NCI-H1092 (cell line): ENCODE measurements at places on chromosomes 4 and X.

DNA sequence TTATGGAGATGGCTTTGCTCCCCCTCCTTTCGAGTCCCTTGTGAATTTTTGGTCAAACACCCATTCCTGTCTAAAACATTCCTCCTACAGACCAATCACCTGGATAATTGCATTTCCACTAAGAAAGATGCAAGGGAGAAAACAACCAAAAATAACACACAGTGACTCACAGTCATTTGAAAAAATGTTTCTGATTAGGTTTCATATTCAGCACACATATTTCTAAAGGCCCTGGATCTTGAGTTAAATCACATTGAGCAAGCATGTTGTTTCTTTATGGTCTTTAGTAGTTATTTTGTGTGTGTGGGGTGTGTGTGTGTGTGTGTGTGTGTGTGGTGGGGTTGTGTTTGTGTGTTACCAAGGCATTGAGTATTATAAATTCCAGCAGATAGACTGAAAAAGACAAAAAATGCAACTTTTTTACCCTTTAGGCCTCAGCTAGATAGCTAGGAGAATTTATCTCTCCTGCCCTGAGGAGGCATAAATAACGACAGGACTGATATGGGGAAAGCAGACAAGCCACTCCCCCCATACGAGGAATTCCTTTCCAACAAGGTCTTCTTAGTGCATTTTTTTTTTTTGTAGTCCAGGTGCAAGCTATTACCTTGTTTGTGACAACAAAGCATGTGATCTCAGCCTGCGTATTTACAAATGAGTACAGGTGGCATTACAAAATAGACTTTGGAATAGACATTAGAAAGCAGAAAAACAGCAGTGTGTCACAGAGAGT, 265.4 kb upstream of the ADGRL3 start:
- DNase-seq = no peak

DNA sequence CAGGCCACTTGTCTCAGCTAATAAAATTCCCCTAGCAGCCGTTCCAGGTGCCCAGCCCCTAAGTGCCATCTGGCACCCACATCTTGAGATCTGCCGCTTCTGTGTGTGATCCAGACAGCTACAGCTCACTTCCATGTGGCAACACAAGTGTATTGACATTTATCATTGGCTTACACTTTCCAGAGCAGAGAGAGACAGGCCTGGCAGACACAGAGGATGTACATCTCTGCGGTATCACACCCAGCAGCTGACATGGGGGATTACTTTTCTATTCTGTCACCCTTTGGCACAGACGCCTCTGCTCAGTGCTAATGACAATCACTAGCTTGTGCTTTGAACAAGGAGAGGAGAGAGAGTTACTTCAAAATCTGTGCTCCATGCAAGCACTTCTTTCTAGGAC, 195.9 kb downstream of the KDR start:
- peak; percentile 70 for DNase-seq

- DNase-seq = no peak
Observed at GRCh38 chrX:18160369-18160768, 60.3 kb downstream of the BEND2 start.

DNA sequence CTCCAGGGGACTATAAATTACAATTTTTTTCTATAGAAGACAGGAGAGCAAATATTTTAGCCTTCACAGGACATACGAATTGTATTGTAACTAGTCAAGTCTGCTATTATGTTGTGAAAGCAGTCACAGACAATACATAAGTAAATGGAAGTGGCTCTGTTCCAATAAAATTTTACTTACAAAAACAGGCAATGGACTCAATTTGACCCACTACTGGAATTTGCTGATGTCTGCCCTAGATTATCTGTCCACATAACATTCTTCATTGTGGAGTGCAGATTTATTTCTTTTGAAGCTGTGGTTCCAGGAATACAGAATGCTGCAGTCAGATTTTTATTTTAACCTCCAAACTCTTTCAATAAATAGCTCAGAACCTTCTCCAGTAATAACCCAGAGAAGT, 330.3 kb downstream of the PPP4R3C start:
- DNase-seq = no peak

DNA sequence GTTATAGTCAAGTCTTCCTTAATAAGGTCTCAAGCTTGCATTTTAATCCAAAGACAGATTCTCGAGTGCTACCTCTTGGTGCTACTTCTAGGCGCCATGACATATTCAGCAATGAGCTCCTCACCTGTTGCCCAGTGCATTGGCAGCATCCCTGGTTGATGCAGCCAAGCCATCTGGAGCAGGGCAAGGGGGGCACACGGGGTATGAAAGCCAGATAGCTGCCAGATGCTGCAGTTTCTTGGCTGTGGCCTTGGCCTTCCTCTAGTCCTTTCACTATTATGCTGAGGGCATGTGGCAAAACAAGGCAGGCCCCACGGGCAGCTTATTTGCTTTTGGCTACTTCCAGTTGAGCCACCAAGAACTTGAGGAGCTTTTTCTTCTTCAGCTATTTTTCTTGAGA, 168.6 kb upstream of the PGRMC2 start:
- DNase-seq = no peak

DNA sequence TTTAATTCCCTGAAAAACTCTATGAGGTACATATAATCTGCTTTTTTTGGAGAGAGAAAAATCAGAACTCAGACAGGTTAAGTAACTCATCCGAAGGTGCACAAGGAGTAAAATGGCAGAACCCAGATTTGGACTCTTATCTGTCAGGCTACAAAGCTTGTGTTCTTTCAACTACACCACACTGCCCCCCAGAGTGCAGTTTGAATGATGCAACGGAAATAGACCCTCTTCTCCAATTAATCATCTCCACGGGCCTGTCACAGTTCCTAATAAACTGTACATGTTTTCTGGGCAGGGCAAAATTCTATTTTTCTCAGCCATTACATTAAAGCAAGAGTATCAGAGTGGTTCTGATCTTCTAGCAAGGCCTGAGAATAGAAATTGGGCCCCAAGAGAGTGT, 35.3 kb upstream of the DCX start:
- DNase-seq = peak; percentile 66

DNA sequence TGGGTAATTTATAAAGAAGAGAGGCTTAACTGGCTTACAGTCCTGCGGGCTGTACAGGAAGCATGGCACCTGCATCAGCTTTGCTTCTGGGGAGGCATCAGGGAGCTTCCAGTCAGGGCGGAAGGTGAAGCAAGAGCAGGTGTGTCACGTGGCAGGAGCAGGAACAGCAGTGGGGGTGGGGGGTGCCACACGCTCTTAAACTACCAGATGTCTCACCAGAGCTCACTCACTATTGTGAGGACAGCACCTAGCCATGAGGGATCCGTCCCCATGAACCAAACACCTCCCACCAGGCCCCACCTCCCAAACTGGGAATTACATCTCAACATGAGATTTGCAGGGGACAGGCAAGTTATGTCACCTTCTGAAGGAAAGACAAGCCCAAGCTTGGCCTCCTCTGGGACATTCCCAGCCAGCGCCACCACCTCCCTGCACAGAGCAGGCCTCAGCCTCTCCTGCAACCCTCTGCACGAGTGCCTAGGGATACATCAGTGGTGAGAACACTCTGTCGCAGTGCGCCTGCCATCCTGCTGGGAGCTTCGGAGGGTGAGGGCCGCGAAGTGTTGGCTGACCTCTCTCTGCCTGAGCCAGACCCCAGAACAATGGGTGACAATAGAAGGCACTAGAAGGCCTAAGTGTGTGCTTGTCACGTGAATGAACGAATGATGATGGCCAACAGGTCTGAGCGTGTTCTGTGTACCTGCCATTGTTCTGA, 244.3 kb downstream of the EVC2 start:
- no peak for DNase-seq

DNA sequence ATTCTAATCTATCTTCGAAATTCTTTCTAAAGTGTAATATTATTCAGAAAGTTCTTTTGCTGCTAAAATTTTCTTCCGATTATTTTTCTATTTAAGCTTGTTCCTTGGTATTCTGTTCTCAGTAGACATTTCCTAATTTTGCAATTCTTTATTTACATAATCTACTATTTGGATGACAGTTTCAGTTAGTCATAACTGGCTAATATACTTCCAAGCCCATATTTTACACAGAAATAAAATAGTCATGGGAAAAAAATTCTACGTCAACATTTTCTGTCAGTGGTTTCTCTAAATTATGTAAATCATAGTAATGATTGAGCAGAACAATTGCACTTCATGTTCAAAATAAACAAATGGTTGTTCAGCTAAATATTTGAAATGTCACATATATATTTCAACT, 178.0 kb upstream of the ANKRD50 start:
- no peak for DNase-seq

- DNase-seq = no peak
Observed at GRCh38 chr4:123921339-123921738, 524.7 kb downstream of the SPRY1 start.

DNA sequence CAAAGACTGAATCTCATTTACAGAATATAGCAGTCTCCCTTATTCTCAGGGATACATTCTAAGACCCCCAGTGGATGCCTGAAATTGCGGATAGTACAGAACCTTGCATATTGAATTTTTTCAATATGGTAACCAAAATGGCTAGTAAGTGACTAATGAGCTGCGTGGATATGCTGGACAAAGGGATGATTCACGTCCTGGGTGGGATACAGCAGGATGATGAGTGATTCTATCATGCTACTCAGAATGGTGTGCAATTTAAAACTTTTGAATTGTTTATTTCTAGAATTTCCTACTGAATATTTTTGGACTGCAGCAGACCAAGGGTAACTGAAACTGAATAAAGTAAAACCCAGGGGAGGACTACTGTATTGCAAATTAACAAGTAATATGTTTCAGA, 66.7 kb downstream of the STAG2 start:
- DNase-seq = no peak

DNA sequence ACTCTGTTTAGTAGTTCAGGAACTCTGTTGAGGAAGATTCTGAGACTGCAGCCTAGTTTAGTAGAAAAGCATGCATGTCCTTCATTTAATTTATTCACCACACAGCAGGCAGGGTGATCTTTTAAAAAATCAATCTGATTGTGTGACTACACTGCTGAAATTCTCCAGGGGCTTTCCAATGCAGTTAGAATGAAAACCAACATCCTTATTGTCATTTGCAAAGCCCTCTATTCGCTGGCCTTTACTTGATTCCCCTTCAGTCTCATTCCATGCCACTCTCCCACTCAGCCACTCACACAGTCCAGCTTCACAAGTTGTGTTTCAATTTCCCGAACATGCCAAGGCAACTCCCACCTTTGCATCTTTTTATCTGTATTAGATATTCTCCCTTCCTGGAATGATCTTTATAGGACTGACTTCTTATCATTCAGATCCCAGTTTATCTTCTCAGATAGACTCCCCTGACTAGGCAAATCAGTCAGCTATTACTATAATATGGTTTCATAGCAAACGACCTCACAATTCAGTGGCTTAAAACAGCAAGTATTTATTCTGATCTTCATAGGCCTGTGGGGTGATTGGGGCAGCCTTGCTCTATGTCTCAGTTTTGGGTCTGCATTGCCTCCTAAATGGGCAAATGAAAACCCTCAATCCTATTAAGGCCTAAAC, 21.3 kb upstream of the FTHL17 start:
- no peak for DNase-seq
